ENCODE measurements at places on chromosomes 12 and 14.

DNA sequence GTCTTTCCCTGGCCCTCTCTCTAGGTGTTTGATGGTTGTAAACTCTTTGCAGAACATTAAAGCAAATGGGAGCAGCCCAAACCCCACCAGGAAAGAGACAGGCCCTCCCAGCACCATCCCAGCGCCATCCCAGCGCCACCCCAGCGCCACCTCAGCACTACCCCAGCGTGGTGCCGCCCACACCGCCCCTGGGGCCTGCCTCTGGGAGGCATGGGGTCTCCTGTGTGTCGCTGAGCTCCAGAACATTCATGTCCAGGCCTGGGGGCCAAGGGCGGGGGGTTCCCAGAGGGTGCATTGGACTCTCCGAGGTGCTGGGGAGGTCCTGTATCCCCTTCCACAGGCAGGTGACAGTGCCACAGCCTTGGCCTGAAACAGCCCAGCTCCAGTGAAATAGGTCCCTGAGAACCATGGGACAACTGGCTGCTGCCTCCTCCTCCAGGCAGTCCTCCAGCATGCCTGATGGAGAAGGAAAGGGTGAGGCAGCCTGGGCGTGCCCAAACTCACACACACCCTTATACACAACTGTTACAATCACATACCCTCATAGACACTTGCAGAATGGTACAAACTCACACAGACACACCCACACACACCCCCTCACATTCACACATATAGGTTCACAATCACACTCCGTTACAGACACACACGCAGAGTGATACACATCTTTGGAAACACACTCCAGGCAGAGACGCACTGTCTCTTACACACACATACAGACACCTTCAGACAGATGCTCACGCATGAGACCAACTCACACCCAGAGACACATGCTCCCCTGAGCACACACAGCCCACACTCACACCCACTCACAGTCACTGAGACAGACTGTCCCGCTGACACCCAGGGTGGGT, 44.4 kb upstream of the NCOR2 start:
- no peak for DNase-seq

DNA sequence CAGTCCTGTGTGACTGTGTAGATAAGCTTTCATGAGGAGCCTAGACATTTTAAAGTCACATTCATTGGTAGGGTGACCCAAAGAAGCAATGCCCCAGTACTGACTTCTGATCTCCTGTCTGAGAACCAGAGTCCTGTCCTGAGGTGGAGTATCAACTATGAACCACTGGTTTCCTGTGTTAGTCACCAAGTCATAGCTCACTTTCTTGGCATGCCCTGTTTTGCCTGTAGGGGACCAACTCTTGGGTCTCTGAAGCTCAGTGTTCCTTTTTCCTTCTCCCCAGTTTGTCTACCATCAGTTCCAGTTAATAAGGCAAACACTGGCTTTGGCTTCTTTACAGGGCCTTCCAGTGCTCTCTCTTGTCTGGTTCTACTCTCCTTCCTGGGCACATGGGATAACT, 97.4 kb downstream of the C12orf75 start:
- no peak for DNase-seq

DNA sequence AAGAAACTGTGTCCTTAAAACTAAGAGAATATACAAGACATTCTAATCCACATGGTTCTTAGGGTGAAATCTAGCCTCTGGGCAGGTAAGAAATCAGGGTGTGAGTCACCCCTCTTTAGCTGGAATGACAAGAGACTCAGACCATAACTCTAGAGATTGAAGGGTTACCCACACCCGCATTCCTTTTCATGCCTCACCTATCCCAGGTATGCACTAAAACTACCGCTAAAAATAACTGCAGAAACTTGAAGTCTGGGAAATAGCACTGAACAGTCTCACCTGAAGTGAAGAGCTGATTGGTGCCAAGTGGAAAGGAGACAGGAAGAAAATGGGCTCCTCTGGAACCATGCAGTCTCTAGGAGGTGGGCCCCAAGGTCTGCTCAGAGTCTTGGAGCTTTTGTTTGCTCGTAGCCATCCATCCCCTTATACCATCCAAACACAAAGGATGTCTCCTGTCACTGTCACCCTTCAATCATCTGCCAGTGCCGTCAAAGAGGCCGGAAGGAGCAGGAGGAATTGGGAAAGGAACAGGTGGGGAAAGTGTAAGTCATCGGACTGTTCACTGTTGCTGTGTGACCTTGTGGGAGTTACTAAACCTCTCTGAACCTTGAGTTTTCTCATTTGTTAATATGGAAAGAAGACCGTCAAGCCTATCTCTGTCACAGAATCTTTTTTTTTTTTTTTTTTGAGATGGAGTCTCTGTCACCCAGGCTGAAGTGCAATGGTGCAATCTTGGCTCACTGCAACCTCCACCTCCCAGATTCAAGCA, 22.4 kb downstream of the DDX47 start:
- DNase-seq: no peak

- DNase-seq: no peak
These were observed 32.1 kb downstream of the PRMT8 start for GRCh38 chr12:3523058-3523457.

GRCh38 chr12:24746006-24746671, 202.8 kb downstream of the BCAT1 start:
- DNase-seq: no peak

DNA sequence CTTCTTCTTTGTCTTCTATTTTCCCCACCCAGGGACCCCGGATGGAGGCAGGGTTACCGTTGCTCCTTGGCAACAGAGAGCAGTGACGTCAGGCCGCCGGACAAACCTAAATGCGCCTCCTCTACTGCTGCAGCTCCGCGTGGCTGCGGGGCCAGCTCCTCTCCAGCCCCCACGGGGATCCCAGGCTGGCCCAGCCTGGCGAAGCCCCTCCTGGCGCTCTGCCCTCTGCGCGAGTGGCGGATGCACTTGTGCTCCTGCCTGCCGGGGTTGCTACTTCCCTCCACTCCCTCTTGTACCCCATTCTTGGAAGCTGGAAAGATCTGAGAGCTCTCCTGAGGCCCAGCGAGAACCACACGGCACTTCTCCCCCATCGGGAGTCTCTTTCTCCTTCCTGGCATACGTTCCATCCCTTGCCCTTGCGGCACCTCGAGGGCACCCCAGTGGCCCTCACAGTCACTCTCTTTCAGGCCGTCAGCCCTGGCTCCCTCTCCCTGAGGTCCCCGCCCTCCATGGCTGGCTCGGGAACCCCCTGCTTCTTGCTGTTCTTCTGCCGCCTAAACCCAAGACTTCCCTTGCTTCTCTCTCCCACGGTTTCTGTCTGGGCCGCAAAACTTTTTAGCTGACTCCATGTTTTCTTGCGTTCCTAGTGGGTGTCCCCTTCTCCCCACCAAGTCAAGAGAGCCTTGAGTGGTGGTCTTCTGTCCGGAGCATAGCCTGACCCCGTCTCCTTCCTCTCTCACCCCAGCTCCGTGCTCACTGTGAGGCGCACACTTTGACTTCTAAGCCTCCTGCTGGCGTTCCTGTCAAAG, 121.7 kb downstream of the PAPOLA start:
- no peak for DNase-seq

DNA sequence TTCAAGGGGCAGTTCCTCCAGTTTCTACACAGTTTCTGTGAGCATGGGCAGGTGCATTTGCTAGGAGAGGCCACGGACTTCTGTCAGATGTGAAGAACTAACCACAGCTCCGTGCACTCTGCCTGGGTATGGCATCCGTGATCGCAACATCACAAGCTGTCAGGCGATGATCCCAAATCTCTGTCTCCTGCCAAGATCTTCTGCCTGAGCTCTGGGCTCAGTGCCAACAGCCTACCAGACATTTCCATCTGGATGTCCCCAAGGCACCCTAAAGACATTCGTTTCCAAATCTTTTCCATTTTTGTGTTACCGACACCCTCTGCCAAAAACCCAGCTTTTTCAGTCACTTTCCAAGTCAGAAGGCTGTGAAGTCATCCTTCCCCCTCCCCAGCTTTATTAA, 292.1 kb downstream of the GLT1D1 start:
- DNase-seq: no peak

All from NCI-H2081 (cell line).